NCI-H187 treated with DMSO at 0.1 percent for 48 hours (cell line): ENCODE measurements at places on chromosomes 16 and 17.

- no peak for DNase-seq
Measured at GRCh38 chr16:23570992-23571632, 13.6 kb downstream of the UBFD1 start.

GRCh38 chr16:12837756-12838155 is 34.1 kb upstream of the CPPED1 start:
- DNase-seq = no peak

- DNase-seq = no peak
Measured at GRCh38 chr16:79012671-79013434, 587.7 kb downstream of the MAF start.

- DNase-seq = no peak
Measured at GRCh38 chr17:79730437-79730768, 340 bp upstream of the ENPP7 start.

DNA sequence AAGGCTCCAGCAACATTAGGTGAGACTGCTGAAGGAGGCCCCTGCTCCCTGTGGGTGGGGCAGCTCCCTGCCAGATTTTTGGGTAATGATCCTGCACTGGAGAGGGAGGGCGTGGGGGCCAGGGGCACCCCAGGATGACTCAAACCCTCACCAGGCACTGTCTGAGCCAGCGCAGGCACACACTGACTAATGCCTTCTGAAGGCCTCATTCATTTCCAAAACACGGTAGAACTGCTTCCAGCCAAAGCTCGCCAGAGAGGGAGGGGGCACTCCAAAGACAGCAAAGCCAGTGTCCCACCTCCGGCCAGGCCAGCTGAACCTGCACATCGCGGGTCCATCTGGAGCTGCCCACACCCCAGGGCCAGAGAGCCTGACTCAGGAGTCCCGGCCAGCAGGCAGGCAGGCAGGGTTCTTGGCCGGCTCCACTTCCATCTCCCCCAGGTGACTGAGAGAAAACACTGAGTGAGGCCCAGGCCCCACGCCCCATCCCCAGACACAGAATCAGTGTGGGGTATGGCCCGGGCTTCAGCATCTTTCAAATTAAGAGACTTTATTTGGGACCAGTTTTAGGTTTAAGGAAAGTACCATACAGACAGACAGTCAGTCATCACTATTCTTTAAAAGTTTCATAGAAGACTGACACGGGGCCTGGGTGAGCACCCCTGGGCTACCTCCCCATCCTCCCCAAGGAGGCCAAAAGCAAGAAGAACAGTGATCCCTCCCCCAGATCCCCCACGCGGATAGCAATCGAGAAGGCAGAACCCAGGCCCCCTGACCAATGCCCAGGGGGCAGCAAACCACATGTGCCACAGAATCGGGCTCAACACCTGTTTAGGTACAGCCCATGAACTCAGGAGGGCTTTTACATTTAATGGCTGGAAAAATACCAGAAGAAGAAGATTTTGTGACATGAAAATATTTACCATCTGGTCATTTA is 2.3 kb downstream of the PIEZO1 start:
- DNase-seq = no peak

GRCh38 chr16:2328428-2328827 is 12.1 kb downstream of the ABCA3 start:
- peak; percentile 63 for DNase-seq

GRCh38 chr17:44575403-44575802 is 18.1 kb downstream of the FZD2 start:
- no peak for DNase-seq
